ENCODE measurements at places on chromosomes 3 and 15.

GRCh38 chr3:11389386-11390268 lies 117.4 kb downstream of the ATG7 start:
- DNase-seq = no peak

DNA sequence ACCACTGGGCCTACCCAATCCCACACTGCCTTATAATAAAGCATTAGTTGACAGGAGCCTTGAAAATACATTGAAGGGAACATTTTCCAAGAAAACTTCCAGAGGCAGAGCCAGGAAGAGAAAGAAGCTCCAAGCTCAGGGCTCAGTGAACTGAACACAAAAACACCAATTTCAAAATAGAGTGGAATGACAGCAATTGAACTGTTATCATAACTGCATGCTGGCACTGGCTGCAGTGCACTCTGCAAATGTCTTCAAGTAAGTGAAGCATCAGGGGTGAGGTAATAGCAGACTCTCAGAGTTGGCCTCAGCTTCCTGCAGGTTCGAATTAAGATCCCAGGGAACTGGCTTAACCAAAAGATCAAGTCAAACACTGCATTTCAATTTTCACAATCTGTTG lies 388.0 kb upstream of the WNT5A start:
- DNase-seq = peak; percentile 53

DNA sequence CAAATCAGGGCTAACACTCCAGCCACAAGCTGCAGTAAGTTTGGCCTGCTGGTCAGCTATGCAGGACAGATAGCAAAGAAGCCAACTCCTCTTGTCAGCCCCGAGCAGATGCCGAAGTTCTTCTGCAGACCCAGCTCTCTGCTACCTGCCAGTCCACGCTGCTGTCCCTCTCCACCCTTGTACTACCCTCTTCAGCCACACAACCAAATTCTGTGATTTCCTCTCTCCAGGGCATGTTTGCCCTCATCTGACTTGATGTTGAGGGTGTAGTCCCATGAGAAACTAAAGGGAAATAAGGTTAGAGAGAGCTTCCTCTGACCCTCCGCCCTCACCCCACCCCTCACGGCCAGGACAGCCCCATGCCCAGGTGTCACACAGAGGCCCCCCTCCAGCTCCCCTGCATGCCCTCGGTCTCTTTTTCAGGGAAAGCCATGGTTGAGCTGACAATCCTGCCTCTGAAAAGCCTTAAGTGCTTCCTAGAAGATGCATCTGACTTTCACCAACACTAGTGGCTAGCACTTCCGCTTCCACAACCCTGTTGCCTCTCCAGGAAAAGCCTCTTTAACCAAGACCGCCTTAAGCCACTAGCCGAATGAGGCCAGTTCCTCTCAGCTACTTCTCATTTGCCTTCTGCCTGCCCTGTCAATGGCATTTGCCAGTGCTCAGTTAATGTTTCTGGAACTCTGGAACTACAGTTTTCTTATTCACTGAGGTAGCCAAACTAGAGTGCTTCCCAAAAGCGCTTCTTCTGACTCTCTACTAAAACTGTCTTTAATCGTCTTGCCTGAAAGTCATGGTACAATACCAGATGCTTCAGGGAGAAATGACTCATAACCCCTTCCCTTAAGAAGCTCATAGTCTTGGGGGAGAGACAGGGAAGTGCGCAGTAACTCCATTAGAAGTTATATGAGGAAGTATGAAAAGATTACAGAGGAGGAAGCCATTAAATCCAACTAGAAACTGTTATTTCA lies 300.4 kb upstream of the STT3B start:
- DNase-seq = peak; percentile 23

DNA sequence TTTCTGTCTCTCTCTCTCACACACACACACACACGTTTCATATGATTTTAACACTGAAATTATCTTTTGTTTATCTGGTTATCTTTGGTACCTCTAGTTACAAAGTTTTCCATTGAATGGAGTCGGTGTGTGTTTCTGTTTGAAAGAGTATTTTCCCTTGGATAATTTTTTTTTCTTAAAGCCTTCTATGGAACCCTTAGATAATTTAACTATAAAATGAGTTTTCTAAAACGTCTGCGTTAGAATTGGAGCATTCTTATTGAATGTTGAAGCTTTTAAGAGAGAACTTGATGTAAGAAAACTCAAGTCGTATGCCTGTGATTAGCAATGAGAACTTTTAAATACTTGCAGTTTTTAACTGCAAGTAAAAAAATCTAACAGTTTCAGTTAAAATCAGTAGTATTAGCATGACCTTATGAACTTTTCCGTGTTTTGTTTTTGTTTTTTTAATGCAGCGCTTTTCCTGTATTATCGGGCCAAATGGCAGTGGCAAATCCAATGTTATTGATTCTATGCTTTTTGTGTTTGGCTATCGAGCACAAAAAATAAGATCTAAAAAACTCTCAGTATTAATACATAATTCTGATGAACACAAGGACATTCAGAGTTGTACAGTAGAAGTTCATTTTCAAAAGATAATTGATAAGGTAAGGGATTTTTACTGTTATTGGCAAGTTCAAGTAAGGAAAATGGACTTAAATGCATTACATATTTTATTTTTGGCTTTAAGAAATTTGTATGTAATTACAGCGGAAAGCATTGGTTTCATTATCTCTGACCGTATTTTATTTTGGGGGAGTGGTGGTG lies 3.0 kb downstream of the SMC4 start:
- no peak for DNase-seq

DNA sequence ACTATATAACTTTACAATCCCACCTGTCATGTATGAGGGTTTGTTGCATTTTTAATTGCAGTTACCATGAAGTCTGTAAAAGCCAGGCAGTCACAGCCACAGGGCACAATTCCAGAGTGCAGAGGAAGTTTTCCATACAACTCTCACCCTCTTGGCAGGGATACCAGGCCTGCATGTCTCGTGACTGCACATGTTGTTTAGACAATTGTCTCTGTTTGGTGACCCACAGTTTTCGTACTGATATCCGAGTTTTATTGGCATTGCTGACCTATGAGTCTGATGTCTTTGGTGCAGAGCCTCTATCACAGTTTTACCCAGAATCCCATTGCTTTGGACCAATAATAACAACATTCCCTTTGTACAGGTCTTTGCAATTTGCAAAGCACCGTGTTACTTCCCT lies 24.9 kb upstream of the MYZAP start:
- DNase-seq = no peak

DNA sequence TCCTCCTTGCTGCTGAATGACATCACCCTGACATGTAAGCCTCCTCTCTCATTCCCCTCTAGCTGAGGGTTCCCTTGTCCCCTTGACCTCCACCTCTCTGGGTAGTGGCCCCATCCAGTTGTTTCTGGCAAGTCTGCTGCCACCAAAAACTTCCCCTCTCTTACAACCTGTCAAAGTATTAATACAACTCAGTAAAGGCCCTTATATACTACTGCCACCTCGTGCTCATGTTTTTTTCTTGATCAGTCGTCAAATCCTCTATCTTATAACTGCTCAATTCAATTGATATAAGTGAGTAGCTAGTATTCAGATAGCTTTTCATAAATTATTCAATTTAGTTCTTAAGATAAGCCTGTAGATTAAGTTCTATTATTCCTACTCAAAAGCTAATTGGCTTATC lies 249.6 kb downstream of the MBNL1 start:
- DNase-seq = no peak

DNA sequence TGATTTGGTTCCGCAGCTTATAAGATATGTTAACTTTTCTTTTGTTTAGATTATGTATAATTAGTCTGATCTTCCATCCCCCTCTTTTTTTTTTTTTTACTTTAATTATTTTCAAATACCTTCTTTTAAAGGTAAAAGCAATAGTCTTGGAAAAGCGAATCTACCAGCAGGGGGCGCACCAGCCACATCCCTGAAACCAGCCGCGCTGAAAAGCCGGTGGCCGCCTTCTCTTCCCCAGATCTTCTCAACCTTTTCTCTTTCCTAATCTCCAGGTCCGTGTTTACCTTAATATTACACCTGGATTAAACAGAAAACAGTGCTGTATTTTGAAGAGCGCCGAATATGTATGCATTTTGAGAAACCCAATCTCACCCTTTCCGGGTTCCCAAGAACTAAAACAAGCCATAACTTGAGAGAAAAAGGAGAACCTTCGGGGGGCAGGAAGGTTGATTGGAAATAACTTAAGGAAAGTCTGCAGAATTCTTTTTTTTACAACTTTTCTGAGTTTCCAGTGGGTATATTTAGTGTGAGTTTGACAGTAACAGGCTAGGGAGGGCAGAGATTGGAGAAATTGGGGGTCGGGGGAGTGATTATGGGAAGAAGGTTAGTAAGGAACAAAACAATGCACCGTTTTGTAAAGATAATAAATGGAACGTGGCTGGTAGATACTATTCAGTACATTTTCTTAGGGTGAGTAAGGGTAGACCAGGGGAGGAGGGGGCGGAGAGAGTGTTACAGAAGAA lies 2.0 kb upstream of the SOX2 start:
- DNase-seq = peak; percentile 65

GRCh38 chr3:80769683-80770082 lies 991.8 kb downstream of the GBE1 start:
- no peak for DNase-seq

DNA sequence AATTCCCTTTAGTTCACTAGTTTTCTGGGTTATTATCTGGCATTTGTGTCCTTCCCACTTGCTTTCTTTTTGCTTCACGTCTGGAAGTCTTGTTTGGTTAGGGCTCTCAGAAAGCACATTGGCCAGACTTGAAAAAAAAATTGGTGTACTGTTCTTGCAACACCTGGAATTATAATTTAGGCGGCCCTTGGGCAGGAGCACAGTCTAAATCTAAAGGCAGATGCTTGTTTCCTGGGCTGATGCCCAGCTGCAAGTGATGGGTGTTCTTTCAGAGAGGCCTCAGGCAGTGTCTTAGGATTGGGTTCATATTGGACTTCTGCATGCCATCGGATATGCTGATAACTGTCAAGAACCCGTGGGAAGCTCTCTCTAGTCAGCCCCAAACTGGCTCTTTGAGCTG lies 521.5 kb downstream of the PDCD6IP start:
- DNase-seq = peak; percentile 58

- DNase-seq = no peak
Observed at GRCh38 chr3:126104742-126105605, 21.1 kb upstream of the SLC41A3 start.

- peak; percentile 77 for DNase-seq
Observed at GRCh38 chr3:50163572-50164455, 8.7 kb downstream of the SEMA3F start.

- DNase-seq = no peak
Observed at GRCh38 chr3:36957862-36958686, 13.2 kb upstream of the TRANK1 start.

GRCh38 chr3:152381881-152382295 lies 113.2 kb downstream of the MBNL1 start:
- no peak for DNase-seq

- DNase-seq = no peak
Observed at GRCh38 chr15:76905855-76906254, 715 bp upstream of the SCAPER start.

DNA sequence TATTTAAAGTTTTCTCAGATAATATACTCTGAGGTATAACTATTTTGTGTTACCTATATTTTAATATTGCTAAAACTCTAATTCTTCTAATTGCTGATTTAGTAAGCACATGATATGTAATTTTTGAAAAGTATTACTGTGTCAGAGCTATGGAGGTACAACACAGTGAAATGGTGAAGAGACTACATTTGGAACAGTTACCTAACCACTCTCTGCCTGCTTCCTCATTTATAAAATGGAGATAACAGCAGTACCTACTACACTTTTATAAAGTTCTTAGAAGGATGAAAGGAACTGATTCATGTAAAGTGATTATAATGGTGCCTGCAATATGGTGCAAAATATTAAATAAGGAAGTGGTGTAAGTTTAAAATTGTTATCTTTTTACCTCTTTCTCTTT lies 16.3 kb upstream of the NEK10 start:
- DNase-seq = no peak

DNA sequence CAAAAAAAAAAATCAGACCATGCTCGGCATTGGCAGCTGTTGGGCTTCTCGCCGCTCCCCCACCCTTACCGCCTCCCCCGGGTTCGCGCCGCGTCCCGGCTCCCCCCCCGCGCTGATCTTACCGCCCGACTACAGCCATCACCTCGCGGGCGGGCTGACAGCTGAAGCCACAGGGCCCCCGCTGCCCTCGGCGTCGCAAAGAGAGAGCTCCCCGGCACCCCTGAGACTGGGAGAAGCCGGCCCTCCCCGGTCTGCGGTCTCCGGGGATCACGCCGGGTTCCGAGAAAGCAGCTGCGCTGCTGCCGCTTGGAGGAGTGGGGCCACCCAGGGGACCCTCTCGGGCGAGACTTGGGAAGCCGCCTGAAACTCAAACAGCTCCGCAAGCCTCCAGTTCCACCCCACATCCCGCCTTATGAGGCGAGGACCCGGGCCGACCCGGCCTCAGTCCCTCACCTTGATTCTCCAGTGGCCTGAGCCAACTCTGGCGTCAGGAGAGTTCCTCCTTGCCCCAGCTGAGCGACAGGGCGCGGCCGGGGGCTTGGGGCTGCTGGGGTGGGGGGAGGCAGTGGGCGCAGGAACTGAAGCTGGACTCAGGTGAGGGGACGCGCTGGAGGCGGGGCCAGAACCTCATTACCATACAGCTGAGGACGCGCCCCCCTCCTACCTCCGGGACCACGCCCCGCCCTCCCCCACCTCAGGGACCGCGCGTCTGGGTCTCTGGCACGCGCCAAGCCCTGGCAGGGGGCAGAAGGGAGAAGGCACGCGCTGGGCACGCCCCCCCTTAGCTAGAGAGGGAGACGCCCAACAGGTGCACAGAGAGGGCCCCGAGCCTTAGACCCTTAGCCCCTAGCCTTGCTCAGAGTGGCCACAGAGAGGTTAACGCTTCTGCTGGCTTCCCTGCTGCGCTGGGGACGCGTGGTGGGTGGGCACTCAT lies 1.0 kb upstream of the DLL4 start:
- DNase-seq = no peak

DNA sequence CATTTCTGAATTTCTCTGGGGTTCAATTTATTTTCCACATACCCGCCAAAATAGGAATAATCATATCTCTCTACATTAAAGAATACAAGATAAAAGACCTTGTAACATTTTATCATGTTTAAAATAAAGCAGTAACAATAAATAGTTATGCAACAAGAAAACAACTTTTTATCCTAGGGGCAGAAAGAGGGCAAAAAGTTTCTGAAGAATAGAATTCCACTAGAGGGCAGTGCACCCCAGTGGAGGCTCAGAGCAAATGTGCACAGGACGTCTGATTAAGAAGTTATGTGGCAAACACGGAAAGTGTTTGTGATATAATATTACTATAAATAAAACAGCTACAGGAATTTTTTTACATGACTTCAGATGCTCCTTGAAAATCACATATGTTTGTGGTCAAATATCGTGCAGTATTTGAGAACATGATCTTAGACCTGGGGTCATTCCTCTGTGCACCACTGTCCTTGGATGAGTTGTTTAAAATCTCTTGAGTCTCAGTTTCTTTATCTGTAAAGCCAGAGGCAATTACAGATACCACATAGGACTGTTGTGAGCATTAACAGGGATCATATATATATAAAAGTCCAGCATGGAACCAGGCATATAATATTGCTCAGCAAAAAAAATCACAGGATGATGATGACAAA lies 13.2 kb upstream of the PIK3R4 start:
- peak; percentile 47 for DNase-seq

- DNase-seq = no peak
Observed at GRCh38 chr3:196706731-196707130, 5.3 kb downstream of the CEP19 start.

GRCh38 chr3:106208251-106208650 lies 339.4 kb upstream of the CBLB start:
- DNase-seq = no peak

GRCh38 chr15:44836094-44836493 lies 99.8 kb downstream of the TRIM69 start:
- no peak for DNase-seq

GRCh38 chr3:103554451-103554850 lies 1119.6 kb downstream of the ZPLD1 start:
- DNase-seq = no peak

GRCh38 chr3:159711560-159712333 lies 276.9 kb upstream of the IL12A start:
- DNase-seq = peak; percentile 12
